OCI-LY7 (cell line): ENCODE measurements at places on chromosomes 1 and 21.

DNA sequence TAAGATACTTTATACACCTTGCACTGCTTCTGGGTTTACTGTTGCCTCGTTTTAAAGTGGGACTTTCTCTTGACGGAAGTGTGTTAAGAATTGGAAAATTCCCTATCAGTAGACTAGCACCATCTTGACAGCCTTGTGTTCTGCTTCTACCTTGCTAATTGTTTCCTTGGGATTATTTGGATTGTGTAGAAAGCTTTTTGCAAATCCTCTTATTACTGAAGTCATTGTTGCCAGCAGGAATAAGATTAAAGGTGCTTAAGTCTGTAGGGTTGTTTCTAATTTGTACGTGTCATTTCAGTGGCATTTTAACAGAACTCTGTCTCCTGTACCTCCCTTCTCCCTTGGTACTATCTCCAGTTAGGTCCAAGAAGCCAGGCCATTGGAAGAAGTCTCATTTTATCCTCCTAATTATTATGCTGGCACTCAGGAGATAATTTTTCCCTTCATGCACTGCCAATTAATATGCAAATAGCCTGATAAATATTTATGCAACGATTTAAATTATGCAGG is 107.7 kb downstream of the POU2F1 start:
- peak; percentile 51 for DNase-seq

- no peak for DNase-seq
Measured at GRCh38 chr21:36743008-36743407, 44.1 kb downstream of the SIM2 start.

- DNase-seq: no peak
Measured at GRCh38 chr1:36238433-36238832, 14.2 kb downstream of the THRAP3 start.

DNA sequence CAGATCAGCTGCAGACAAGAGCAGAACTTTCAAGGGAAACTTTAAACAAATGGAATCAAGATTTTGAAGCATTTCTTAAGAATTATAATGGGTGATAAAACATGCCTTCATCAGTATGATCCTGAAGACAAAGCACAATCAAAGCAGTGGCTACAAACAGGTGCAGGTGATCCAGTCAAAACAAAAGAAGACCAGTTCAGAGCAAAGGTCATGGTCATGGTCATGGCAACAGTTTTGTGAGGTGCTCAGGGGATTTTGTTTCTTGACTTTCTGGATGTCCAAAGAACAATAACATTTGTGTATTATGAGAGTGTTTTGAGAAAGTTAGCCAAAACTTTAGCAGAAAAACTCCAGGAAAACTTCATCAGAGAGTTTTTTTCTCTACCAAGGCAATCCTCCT is 681.7 kb upstream of the PTBP2 start:
- DNase-seq: no peak

DNA sequence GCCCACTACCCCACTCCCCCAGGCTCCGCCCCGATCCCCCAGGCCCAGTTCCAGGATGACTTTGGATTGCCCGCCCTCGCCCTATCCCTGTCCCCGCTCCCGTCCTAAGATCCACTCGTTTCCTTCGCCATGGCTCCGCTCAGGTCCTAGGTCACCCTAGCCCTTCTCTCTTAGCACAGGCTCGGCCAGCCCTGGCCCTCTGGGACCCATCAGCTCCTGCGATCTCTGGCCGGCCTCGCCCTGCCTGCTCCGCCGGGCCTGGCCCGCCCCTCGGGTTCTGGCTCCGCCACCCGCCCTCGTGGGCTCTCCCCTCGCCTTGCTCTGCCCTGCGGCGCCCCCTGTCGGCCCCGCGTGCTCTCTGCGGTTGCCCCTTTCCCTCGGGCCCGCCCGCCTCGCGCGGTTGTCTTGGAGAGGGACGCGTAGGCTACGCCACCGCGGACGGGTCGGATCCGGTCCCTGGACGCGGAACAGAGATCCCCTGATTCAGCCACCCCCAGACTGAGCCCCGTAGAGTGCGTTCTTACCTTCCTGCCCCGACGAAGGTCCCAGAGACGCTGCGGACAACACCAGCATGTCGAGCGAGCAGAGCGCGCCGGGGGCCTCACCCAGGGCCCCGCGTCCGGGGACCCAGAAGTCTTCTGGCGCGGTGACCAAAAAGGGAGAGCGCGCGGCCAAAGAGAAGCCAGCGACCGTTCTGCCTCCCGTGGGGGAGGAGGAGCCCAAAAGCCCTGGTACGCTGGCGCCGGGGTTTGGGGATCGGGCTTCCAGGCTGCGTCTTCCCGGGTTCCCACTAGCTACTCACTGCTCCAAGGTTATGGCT is at the start of gene LRRC71:
Gene LRRC71, plus strand, starts transcription at position 400 of the 820 bp plus-strand sequence. Its CDS starts 172 bp downstream, at position 572.
- no peak for DNase-seq

GRCh38 chr1:221503268-221503667 is 238.6 kb downstream of the DUSP10 start:
- no peak for DNase-seq

- no peak for DNase-seq
Measured at GRCh38 chr1:147622731-147623130, 47.6 kb downstream of the ACP6 start.

DNA sequence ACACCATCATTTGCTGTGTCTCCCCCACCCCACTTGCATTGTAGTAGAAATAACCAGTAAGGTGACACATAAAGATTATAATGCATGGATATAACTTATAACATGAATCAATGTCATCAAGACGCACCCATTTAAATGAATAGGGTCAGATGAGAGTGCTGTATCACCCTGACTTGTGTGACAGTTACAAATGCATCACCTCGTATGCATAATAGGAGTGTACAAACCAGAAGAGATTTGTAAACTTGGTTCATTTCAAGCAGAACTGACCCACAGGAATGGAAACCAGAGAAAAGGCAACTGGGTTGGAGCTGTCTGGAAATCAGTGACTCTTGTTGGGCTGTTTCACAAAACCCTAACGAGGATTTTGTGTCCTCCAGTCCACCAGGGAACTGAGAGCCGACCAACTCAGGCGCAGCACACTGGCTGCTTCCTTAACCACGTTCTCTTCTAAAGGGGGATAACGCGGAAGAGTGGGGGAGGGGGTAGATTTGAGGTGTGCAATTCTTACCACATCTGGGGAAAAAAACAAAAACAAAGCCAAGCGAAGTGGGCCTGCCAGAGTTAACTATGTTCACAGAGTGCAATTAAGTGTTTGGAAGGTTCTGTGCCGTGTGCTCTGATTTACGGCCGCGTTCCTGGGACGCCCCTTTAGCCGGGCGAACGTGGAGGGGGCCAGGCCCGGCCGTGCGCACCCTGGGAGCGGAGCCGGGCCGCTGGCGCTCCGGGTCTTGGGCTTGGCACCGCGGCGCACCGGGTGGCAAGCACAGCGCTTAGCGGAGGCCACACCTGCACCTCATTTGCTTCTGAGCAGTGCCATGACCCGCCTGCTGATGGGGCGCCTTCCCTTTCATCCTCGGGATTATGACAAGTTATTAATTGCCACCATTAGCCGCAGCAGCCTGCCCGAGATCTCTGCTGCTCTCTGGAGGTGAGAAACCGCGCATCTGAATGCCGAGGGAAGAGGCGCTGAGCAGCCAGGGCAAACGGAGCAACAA is 248.8 kb upstream of the FOXD3 start:
- no peak for DNase-seq

DNA sequence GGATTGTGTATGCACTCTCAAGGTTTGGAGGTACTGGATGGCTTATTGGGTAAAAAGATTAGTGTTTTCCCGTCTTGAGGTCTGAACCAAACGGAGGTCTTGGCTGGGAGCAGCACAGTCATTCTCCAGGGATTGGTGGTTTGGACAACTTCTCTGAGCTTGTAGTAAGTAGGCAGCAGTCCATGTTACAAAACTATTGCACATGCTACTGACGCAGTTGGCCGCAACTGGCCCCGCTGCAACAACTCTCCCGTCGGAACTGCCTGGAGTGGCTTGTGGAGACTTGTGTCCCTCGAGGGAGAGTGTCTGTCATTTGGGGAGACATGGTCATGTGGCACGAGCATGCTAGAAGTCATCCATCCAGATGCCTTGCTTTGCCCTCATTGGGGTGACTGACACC is 276.0 kb downstream of the TM2D1 start:
- no peak for DNase-seq

DNA sequence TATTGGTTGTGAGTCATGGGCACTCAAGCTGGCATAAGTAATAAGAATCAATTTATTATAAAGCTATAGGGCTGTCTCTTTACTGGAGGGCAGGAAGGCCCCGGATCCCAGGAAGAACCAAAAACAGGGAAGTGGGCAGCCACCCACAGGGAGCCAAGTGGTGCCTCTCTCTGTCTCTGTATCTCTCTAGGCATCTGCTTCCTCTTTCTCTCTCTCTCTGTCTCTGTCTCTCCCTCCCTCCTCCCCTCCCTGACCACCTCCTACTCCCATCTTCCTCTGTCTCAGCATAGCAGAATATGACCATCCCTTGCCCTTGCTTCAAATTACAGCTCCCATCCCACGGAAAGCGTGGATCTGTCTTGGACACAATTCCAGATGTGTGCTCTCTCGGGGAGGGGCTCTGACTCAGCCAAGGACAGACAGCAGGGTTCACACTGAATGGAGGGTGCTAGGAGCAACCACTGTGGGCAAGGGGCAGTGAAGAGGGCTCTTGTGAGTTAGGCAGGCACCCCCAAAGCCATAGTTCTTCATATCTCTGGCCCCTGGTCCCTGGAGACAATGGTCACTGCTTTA is 80.4 kb upstream of the LPGAT1 start:
- no peak for DNase-seq

DNA sequence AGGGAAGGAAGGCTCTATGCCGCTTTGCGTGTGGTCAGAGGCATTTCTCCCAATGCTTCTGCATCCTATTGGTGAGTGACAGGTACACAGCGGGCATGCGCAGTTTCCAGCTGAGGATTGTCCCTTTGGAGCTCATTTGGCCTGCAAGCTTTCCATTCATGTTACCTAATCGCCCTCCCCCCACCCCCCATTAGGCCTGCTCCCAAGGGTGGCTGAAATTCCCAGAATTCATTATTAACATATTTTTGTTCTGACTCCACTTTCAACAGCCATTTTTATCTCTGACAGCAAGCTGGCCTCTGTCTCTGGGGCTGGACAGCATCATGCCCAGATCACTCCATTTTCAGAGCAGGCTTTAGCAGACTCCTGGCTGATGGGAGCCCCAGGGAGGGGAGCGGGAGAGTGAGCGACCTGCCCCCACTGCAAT is 25.6 kb downstream of the MIS18A start:
- no peak for DNase-seq

DNA sequence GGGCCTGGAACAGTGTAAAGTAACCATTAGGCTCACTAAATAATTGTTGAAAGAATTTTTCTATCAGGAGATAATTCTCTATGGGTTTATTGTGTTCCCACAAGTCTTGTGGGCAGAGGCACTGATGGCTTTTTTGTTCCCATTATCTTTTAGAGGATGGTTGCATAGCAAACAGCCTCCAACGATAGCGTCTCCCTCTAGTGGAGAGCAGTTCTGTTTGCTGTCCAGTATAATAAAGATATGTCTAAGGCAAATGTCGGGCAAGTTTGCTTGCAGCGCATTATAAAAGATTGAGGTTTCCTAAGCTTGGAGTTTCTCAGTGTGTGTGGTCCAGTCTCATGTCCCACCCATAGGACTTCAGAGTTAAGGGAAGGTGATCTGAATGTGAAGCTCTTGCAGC is 1.3 kb upstream of the SLC6A17 start:
- DNase-seq: peak; percentile 13

DNA sequence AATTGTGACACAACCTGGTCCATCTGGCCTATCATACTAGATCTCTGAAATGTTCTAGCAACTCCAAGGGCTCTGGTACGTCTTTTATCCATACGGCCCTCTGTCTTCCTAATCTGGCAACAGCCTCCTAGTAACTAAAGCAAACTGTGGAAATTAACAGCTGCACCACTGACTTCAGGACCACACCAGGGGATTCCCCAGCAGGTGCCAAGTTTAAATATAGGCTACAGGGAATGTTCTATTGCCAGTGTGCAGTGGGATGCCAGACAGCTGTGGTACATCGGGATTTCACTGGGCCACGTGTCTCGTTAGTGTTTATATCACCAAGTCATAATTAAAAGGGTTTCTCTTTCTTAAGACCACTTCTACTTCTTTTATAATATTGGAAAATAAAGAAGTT is 94.3 kb downstream of the RGS2 start:
- no peak for DNase-seq

DNA sequence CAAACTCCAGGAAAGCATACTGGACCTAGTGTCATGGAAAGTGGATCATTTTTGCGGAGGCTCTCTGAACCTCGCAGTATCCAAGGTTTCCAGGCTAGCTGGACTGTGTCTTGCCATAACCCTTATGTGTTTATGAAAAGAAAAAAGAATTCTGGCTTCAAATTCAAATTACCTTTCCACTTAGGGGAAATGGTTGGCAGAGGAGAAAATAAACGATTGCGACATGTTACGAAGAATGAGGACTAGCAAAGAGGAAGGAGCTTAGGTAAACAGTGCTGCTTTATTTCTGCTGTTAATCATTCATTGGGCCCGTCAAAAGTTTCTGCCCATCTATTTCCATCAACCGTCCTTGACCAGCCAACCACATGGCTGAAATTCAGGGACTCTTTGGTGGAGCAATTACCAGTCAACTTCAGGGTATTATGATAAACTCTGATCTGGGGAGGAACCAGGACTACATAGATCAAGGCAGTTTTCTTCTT is at the start of gene C4BPA:
Gene C4BPA, plus strand, starts transcription at position 342 of the 482 bp plus-strand sequence. CDS start 8,793 bp downstream, outside the sequence.
- no peak for DNase-seq

- DNase-seq: no peak
Measured at GRCh38 chr1:169508432-169509338, 22.9 kb upstream of the SLC19A2 start.

DNA sequence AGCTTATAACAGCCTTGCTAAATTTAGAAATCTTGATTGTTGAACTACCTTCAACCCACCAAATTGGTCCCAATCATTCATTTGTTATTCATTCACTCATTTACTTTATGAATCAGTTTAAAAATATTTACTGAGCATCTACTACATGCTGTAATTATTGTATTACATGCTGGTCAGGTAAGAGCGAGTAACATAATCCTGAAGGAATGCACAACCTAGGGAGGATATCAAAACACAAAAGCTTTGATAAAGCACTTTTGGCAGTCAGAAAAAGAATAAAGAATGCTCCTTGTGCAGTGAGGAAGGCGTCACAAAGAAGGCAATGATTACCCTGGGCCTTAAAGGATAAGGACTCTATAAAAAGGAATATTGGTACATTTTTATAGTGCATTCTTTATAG is 518.9 kb upstream of the NR5A2 start:
- DNase-seq: no peak
